ENCODE measurements at places on chromosomes 16 and 17. TPM values are rescaled to one million over a fixed set of nuclear protein-coding genes. Genes with fewer than 3 reads are reported as not detected.

GRCh38 chr16:48323783-48324775 lies 61.1 kb downstream of the SIAH1 start:
- no peak for DNase-seq

DNA sequence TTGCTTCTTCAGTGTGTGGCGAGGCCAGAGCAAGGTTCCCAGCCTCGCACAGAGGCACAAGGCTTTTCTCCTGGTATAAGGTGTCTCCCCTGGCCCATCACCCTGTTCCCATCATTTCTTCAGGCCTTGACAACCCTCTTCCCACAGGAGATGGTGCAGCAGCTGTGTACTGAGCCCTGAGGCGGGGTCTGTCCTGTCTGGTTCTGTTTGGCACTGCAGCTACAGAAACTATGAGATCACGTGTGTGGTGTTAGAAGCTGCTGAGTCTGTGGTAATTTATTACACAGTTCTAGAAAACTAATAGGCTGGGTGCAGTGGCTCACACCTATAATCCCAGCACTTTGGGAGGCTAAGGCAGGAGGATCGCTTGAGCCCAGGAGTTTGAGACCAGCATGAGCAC lies 7.2 kb downstream of the PLA2G15 start:
- DNase-seq: no peak

- DNase-seq: no peak
Observed at GRCh38 chr17:56919717-56920116, 5.9 kb upstream of the TRIM25 start.

DNA sequence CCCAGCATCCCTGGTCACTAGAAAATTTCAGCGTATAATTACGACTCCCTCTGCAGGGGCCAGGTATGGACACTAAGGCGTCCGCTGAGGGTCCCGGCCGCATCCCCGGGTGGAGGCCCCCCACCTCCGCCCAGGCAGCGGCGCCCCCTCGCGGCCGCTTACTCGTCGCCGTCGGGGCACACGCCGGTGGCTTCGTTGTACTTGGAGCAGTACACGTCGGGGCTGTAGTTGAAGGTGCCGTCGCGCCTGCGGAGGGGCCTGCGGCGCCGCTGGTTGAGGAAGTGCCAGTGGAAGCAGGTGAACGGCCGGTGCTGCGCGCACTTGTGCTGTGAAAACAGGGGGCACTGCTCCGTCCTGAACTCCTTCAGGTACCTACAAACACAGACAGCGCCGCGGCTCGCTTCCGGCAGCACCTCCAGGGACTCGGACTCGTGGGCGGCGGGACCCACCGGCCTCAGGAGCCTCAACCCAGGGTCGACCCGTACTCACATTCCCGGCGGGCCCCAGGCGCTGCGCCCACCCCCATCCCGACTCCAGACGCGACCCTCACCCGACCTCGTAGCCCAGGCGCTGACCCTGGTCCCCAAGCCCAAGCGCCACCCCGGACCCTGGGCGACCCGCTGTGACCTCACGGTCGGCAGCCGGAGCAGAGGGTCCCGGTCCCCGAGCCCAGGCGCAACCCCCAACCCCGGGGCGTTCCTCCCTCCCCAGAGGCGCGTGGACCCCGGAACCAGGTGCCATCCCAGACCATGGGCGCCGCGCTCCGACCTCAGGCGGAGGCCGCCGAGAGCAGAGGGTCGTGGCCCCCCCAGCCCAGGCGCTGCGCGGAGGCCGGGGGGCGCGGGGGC lies 596 bp downstream of the UNKL start:
- no peak for DNase-seq

DNA sequence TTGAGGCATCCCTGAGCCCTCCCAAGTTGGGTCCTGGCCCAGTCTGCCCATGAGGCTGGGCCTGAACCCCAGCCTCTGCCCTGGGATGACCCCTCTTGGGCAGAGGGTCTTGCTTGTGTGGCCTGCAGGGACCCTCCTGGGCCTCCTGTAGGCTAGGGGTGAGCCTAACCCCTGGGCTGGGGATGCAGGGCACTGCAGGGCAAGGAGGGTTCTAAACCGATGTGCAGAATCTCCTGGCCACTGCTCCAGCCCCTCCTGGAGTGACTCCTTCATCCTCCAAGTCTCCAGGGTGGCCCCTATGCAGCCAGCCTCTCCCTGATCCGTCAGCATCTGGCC lies 37.5 kb downstream of the LGALS9 start:
- no peak for DNase-seq

DNA sequence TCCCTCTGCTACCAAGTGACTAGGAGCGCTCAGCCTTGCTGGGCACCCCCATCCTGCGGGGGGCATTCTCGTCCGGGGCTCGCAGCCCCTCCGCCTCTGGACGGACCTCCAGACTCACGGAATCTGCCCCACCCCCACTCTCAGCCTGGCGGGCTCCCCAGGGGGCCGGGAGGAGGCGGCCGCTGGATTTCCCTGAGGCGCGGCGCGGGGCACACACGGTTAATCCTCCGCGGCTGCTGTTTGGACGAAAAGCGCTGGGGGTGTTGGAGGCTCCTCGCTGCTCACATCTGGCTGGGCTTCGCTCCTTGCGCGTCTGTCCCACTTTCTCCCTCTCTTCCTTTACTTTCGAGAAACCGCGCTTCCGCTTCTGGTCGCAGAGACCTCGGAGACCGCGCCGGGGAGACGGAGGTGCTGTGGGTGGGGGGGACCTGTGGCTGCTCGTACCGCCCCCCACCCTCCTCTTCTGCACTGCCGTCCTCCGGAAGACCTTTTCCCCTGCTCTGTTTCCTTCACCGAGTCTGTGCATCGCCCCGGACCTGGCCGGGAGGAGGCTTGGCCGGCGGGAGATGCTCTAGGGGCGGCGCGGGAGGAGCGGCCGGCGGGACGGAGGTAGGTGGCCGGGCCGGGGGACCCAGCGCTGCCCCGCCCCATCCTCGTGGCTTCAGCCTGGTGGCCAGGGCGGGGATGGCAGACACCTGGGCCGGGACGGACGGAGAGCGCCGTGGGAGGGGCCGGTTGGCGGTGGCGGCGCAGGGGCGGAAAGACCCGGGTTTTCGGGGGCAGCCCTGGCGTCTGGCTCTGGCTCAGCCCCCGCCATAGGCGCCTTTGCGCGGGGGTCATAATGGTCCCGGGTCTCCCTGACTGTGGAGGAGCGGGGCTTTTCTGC lies at the start of gene C1QTNF1:
TSS of gene C1QTNF1 (plus strand) at position 284 of the 886 bp plus-strand sequence. CDS start 19,800 bp downstream, outside the sequence.
- DNase-seq: peak; percentile 79

DNA sequence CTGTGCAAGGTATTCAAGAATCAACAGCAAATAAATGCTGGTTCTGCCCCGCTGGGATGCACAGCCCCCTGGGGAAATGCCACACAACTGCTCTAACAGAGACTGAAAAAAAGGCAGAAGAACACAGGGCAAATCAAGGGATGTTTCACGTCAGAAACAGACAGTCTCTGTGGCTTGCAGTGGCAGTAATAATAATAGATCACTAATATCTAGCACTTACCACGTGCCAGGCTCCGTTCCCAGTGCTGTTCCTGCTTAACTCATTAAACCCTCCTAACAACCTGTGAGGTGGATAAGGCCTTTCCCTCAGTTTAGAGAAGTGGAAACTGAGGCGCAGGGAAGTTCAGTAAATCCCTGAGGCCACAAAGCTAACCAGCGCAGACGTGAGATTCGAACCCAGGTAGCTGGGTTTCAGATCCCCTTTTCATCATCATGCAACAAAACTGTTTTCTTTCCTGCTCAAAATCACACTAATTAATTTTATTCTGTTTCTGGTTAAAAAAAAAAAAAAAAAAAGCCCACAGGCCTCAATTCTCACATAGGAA lies 36.7 kb downstream of the ARHGAP17 start:
- DNase-seq: no peak

- no peak for DNase-seq
Observed at GRCh38 chr17:1658100-1658499, 8.4 kb upstream of the RILP start.

- DNase-seq: no peak
Observed at GRCh38 chr17:8100111-8100510, 12.6 kb upstream of the ALOX12B start.

GRCh38 chr17:12136646-12137045 lies 116.0 kb downstream of the MAP2K4 start:
- no peak for DNase-seq

GRCh38 chr17:18960241-18960665 lies 8.3 kb downstream of the SLC5A10 start:
- no peak for DNase-seq

GRCh38 chr17:70060415-70060814 lies 14.6 kb upstream of the KCNJ16 start:
- DNase-seq: no peak

- no peak for DNase-seq
Observed at GRCh38 chr17:60390186-60390585, 1.7 kb downstream of the USP32 start.

- DNase-seq: no peak
Observed at GRCh38 chr16:27759967-27760788, 210.2 kb downstream of the KATNIP start.

GRCh38 chr16:86960266-86960665 lies 356.9 kb downstream of the C16orf95 start:
- no peak for DNase-seq

DNA sequence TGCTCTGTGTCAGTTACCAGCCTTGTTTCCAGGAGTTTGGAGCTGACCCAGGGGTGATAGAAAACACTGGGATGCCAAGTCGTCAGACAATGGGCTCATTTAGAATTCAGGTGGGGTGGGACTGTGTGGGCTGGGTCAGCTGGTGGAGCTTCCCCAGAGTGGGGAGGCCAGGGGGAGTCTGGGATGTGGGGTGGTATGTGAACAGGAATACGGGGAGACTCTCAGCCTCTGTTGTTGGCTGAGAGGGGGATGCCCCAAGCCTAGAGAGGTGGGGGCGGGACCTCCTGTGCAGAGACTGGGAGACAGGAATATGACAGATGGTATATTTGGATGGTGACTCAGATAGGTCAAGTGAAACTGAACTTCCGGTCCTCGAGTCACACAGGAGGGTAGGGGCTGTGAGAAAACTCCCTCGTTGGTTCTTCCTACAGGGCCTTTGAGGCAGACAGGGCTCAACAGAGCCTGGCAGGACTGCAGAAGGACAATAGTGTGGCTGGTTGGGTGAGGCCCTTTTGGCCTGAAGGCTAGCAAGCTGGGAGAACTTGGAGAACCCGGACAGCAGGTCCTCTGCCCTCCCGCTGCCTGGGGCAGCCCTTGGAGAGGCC lies 23.7 kb downstream of the CDH1 start:
- no peak for DNase-seq

GRCh38 chr16:56632156-56632847 lies at the start of gene MT1M:
TSS of gene MT1M (plus strand) at chr16:56632659. CDS start at chr16:56632732, 73 bp downstream.
- DNase-seq: peak; percentile 68

- DNase-seq: no peak
Observed at GRCh38 chr17:1107777-1108477, 71.9 kb downstream of the ABR start.

- DNase-seq: no peak
Observed at GRCh38 chr17:61161615-61162134, 238.0 kb upstream of the TBX2 start.

GRCh38 chr16:11242658-11243057 lies 13.3 kb downstream of the SOCS1 start:
- DNase-seq: no peak

GRCh38 chr17:81448950-81449349 lies 53.7 kb downstream of the BAHCC1 start:
- DNase-seq: no peak

GRCh38 chr16:81567987-81568748 lies 123.6 kb downstream of the CMIP start:
- no peak for DNase-seq

GRCh38 chr17:32636598-32637218 lies 149.9 kb downstream of the CDK5R1 start:
- no peak for DNase-seq

The CFAP97D1 gene
- not detected for total RNA-seq

The DPEP3 gene
- not detected for total RNA-seq

The JUP gene
- 234 TPM for total RNA-seq

The OSGIN1 gene
- 6.0 TPM for total RNA-seq

The TNFRSF12A gene
- 36.8 TPM for total RNA-seq

The ANKRD13B gene
- total RNA-seq: 8.3 TPM

The ST6GALNAC2 gene
- total RNA-seq: 6.4 TPM

The CSH1 gene
- not detected for total RNA-seq

The HSD11B2 gene
- total RNA-seq: not detected

The MYH13 gene
- total RNA-seq: not detected

The TBC1D3I gene
- total RNA-seq: not detected
